ENCODE measurements at places on chromosomes 16 and 17.

GRCh38 chr17:80463784-80464400, 12.5 kb downstream of the NPTX1 start:
- no peak for DNase-seq

GRCh38 chr16:67100569-67101310, 9.0 kb upstream of the PHAF1 start:
- no peak for DNase-seq

DNA sequence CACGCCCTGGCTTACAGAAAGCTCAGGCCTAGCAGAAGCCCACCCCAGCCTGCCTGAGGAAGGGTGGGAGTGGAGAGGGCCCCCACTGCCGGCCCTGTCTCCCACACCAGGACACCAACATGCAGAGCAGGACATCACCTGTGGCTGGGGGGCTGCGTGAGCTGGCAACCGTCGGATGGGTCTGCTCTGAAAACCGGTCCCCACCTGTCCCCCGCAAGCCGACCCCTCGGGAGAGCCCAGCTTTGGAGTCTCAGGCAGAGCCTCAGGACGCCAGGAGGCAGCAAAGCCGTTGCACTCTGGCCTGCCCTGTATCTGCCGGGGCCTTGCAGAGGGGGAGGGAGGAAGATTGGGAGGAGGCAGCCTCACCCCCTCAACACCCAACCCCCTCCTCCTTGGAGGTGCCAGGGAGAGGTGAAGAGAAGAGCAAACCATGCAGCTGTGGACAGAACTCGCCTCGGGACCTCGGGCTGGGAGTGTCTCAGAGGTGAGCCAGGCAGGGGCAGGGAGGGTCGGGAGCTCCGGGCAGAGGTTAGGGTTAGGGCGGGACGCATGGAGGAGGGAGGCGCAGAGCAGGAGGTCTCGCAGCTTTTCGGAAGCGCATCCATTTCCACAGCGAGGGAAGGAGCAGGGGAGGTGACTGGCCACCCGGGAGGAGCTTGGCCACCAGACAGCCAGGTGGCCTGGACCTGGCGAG, 30.4 kb upstream of the ZC3H18 start:
- no peak for DNase-seq

- DNase-seq = peak; percentile 62
These were observed 6.0 kb downstream of the CPSF4L start for GRCh38 chr17:73255671-73256181.

DNA sequence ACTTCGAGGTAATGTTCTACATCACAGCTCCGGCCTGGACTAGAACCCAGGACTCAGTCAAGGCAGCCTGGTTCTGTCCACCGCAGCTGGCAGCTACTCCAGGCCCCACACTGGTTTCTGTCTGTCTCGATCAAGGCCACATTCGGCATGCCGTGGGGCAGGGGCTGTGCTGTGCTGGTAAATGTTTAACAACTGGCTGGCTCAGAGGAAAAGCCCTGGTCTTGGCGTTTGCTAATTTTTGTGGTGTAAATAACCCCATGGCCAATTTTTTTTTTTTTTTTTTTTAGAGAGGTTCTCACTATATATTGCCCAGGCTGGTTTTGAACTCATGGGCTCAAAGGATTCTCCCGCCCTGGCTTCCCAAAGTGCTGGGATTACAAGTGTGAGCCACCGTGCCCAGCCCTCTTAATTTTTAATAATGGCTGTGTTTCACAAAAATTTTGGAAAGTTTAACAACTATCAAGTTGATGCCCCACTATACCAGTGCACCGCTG, 328 bp upstream of the DRC7 start:
- no peak for DNase-seq

DNA sequence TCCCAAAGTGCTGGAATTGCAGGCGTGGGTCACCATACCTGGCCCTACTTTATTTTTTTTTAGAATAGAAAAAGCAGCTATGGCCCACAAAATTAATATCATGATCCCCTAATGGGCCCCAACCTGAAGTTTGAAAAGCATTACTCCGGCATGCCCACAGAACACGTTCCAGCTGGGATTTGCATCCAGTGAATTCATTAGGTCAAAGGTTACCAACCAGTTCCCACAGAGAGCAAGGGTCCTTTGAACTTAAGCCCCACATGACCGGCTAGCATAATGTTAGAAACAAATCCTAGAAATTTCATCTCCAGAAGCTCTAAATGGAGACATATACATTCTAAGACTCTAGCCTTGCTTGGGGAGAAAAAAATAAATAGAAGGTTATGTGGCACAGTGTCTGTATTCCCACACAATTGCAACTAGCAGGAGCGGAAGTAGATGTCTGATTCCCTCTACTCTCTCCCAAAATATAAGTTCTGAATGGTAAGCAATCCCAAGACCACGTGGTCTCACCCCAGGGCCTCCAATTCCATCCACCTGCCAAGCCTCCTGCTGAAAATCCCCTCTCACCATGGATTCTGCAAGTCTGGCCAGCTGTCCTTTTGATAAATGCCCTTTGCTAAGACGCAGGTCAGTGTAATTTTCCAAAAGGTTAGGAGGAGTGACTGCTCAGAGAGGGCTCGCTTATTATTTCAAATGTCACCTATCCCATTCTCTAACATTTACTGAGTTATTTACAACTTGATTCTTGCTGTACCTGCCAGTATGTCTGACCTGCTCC, 395.8 kb downstream of the NPIPA8 start:
- no peak for DNase-seq

DNA sequence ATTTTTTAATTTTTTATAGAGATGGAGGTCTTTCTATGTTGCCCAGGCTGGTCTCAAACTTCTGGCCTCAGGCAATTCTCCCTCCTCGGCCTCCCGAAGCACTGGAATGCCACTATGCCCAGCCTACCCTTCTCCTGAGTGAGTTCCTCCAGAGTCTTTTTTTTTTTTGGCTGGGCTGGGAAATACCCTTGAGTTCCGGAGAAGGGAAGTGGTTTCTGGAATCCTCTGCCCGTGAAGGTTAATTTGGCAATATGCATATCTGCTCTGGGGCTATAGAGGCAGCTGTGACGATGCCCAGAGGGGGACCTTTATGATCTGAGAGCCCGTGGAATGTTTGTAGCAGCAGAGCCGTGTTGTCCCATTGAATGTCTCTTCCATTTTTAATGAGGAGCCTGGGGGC, 217.5 kb downstream of the RBFOX1 start:
- DNase-seq = no peak

DNA sequence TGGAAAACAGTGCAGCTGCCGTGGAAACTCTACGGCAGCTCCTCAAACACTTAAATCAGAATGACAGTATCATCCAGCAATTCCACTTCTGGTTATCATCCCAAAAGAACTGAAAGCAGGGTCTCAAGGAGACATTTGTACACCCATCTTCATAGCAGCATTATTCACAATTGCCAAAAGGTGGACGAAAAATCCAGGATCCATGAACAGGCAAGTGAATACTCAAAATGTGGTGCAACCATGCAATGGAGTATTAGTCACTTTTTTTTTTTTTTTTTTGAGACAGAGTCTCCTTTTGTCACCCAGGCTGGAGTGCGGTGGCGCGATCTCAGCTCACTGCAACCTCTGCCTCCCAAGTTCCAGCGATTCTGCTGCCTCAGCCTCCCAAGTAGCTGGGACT, 10.6 kb upstream of the AATK start:
- DNase-seq = no peak

GRCh38 chr17:78763561-78763960, 18.5 kb downstream of the CYTH1 start:
- DNase-seq = no peak

DNA sequence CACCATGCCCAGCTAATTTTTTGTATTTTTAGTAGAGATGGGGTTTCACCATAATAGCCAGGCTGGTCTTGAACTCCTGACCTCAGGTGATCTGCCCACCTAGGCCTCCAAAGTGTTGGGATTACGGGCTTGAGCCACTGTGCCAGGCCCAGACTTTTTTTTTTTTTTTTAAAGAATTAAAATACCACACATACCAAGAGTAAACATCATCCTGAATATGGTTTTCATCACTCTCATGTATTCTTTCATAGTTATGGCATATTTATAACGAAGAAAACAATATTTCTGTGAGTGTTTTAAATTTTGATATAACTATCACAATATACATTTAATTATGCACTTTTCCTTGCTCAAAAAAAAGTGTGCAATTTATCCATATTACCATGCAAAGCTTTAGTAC, 48.2 kb downstream of the MARVELD3 start:
- DNase-seq = no peak

- DNase-seq = no peak
These were observed 6.3 kb upstream of the RNF227 start for GRCh38 chr17:7922269-7922844.

- DNase-seq = peak; percentile 71
These were observed 11.9 kb downstream of the TBKBP1 start for GRCh38 chr17:47705536-47706530.

DNA sequence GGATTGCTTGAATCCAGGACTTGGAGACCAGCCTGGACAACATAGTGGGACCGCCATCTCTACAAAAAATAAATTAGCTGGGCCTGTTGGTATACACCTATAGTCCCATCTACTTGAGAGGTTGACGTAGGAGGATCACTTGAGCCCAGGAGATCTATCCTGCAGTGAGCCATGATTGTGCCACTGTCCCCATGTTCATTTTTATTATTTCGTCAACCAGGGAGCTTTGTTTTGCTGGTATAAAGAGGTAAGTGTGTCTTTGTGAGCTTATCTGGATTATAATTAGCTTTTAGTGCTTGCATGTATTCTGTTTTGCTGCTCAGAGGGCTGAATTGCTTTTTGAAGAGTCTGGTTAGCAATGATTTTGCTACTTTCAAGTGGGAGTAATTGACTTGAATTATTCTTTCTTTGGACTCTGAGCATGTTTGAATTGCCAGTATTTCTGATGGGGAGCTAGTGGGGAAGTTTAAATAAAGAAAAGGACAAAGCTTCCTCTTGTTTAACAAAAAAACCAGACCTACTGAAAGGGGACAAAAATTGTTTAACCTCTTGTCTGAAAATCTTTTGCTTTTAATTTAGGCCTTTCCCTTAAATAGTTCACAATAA, 31.6 kb upstream of the BCAS3 start:
- no peak for DNase-seq

GRCh38 chr16:30602616-30603277, 7.4 kb downstream of the ZNF689 start:
- DNase-seq = no peak

GRCh38 chr17:29796652-29797051, 133.4 kb downstream of the SSH2 start:
- no peak for DNase-seq

GRCh38 chr17:78923660-78924453, 1.3 kb downstream of the TIMP2 start:
- DNase-seq = peak; percentile 69

GRCh38 chr17:65947831-65948230, 244.1 kb downstream of the CEP112 start:
- DNase-seq = no peak

DNA sequence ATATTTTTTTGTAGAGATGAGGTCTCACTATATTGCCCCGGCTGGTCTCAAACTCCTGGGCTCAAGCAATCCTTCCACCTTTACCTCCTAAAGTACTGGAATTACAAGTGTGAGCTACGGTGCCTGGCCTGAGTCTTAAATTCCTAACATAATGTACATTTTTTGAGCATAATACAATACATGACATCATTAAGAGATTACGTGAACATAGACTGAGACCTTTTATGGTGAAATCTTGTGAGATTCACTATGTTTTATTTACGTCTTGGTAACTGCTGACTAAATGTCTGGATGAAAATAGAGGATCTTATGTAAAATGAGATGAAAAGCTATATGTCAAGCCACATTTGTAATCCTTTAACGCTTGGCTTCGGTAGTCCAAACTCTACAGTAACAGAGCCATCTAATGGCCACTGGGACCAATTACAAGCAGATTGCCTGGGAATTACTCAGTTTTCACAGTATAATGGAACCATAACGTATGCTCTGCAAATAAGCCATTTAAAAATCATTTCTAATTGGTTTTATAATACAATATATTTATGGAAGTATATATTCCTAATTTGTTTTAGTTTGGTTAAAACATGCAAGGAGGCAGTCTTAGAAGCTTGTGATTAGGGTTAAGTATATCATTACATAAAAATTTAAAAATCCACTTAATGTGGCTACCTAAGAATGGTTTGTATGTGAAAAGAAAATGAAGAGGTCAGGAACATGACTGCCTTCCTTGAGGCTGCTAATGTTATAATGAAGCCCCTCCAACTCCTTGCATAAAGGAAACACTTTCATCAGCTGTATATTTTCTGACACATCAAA, 8.1 kb upstream of the EFCAB13 start:
- DNase-seq = peak; percentile 29

- DNase-seq = no peak
These were observed 606.3 kb upstream of the CDH11 start for GRCh38 chr16:65728167-65728566.

GRCh38 chr16:56715126-56715525, 14.8 kb upstream of the NUP93 start:
- no peak for DNase-seq

- no peak for DNase-seq
These were observed 248.6 kb upstream of the MAF start for GRCh38 chr16:79849119-79849518.

- no peak for DNase-seq
These were observed 14.7 kb upstream of the SLX4 start for GRCh38 chr16:3625911-3626732.

DNA sequence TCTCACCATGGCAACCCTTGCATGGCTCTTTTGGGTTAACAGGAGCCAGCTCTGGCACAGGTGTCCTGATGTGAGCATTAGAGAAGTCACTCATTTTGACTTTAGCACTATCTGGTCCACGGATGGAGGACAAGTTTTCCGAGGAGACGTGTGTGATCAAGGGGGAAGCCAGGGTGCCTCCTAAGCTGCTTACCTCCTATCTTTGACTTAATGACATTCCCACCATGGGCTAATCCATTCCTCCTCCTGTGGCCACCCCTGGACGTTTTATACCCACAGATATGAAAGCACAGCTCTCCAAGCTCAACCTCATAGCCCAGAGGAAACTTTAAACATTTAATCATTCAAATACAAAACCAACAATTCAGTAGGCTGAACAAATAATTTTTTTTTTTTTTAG, 18.8 kb downstream of the MPP2 start:
- no peak for DNase-seq

DNA sequence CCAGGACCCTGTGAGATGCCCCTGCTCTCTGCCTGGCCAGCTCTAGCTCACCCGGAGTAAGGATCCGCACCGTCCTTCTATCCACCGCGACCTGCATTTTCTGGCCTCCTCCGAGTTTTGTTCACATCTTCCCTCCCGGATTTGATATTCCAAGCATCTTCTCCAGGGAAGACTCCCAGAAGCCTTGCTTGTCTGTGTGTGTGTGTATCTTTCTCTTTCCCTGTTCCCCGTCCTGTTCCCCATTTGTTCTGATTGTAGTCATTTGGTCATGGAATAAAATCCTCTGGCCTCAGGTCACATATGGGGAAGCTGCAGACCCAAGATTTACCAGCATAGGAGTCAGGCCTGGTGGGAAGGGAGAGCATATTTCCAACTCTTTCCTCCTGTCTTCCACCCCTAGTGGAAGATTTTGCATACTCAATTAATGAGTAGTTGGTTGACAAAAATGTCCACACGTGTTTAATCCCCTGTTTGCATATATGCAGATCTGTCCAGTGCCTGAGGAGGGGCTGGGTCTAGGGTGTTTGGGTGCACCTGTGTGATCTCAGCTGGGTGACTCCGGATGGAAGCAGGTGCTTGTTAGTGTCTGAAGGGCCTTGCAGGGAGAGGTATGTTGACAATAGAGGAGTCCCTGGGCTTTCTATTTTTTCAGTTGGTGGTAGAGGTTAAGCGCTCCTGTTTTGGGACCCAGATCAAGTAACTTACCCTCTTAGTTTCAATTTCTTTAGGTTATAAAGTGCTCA, 1.9 kb downstream of the PRAC1 start:
- DNase-seq = no peak

- DNase-seq = peak; percentile 36
These were observed 7.4 kb downstream of the CMIP start for GRCh38 chr16:81451753-81452680.

All from activated CD4-positive, alpha-beta memory T cell treated with anti-CD3 and anti-CD28 coated beads, Interleukin-2, amount 10 ng/mL, durations not matched to agents 7 days and 5 days (primary cell).